ENCODE measurements at places on chromosomes 2 and 18.

DNA sequence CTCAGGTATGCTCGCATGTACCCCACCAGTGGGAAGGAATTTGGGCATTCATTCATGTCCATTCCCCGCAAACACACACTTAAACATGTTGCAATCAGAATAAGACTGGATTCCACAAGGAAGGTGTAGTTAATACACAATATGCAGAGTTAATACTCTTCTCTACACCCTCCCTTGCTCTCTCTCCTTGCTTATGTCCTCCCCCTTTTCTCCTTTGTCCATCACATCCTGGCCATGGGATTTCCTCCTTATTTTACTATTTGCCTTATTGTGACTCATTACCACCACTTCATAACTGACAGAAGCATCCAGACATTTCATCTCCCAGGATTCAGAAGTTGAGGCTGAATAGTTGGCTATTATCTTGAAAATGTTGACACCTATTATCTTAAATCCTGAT is 473.8 kb upstream of the SPHKAP start:
- DNase-seq = no peak

GRCh38 chr18:40148960-40149359 is 1806.1 kb upstream of the PIK3C3 start:
- no peak for DNase-seq

GRCh38 chr2:133705287-133705686 is 137.0 kb upstream of the NCKAP5 start:
- DNase-seq = no peak

DNA sequence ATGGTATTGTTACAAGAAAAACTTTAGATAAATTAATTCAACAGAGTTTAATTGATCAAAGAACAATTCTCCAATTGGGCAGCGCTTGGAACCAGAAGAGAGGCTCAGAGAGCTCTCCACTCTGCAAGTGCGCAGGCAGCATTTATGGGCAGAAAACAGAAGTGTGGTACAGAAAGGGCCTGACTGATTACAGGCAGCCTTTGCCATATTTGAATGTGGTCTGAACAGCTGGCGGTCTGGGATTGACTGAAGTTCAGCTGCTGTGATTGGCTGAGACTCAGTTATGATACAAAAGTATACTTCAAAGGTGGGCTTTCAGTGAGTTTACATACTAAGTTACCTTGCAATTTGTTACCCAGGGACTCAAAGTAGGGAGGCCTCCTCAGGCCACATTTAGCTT is 301.3 kb upstream of the ID2 start:
- DNase-seq = no peak

- peak; percentile 41 for DNase-seq
Observed at GRCh38 chr2:29583104-29583503, 338.3 kb downstream of the ALK start.

DNA sequence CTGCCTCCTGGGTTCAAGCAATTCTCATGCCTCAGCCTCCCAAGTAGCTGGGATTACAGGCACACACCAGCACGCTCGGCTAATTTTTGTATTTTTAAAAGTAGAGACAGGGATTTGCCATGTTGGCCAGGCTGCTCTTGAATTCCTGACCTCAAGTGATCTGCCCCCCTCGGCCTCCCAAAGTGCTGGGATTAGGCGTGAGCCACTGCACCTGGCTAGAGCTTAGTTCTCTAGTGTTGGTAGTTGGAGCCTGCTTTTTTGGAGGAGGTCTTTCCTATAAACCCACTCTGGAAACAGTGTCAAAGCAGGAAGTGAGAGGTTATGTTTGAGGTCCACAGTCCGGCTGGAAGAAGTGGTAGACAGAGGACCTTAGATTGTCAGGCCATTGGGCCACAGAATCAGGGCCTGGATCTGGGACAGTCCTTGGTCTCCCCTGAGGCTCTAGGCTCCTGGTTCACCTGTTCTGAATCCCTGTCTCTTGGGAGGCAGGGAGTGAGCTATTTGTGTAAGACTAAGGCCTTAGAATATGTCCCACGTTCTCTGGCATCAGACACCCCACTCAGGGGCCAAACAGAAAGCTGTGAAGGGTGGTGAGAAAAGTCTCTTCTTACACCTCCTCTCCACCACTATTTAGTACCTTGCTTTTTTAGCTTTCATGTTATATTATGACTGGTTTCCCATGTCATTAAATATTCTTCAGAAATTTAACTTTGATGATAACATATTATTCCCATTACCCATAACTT is 34.5 kb downstream of the PCBP1 start:
- DNase-seq = no peak

DNA sequence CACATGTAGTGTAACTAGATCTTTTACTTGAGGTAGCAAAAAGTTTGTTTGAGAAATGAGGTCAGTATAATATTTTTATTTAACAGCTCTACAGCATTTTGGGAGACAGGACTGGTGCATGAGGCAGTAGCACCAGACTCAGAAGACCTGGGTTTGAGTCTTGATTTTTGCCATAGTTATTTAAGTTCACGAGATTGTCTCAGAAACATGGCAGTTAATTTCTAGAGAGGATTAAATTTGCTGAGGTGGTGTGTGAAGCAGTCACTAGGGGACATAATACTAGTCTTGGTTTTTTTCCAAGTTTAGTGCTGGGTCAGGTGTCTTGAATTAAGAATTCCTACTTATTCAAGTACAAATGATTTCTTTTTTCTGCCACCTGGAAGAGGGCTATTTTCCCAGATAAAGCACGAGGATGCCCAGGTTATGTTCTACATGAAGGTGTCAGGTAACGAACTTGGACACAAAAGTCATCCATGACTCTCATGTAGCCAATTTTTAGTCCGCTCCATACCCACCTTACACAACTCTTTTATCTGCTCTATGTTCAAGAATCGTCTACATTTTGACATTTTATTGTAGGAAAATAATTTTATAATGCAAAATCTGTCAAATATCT is 1.4 kb downstream of the MARCHF7 start:
- DNase-seq = peak; percentile 66

DNA sequence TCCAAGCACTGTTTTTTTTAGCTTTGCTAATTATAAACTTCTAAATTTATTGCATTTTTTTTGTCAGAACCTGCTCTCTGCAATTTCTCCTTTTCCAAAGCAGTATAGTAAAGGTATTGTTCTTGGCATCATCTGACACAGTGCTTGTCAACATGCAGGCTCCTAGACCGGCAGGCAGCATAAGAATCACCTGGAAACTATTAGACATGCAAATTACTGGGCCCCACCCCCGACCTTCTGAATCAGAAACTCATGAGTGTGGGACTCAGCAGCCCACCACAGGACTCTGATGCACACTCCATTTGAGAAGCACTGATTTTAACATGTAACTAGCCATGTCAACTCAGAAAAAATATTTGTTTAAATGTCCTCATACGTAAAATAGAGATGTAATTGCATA is 551.1 kb upstream of the CELF4 start:
- no peak for DNase-seq

GRCh38 chr2:136238286-136239078 is 120.5 kb upstream of the CXCR4 start:
- DNase-seq = peak; percentile 71

DNA sequence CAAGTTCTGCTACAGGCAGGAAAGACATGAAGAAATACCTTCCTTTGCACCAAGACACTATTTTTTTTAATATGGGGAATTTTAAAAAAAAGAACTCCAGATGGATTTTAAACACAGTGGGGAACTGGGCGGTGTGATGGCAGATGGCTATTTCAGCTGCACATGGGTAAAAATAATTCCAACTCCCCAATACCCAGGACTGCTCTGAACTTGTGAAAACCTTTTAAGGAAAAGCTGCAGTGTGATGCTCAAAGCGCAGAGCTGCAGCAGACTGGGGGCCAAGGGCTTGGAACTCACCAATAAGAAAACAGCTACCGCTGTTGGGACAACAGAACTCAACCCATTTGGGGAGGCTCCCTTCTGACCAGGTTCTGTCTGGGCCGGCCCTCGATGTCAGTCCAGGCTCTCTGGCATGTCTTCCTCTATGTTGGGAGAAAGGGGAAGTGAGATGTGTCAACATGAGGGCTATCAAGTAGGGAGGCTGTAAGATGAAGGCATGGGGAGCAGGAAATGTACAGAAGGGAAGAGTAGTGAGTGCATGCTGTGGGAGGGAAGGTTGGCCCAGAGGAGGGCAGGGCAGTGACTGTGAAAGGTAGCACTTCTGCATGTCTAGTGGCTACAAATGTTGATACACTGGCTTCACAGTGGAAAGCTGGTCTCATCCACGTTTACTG is 64.0 kb upstream of the SLC14A2 start:
- DNase-seq = no peak

DNA sequence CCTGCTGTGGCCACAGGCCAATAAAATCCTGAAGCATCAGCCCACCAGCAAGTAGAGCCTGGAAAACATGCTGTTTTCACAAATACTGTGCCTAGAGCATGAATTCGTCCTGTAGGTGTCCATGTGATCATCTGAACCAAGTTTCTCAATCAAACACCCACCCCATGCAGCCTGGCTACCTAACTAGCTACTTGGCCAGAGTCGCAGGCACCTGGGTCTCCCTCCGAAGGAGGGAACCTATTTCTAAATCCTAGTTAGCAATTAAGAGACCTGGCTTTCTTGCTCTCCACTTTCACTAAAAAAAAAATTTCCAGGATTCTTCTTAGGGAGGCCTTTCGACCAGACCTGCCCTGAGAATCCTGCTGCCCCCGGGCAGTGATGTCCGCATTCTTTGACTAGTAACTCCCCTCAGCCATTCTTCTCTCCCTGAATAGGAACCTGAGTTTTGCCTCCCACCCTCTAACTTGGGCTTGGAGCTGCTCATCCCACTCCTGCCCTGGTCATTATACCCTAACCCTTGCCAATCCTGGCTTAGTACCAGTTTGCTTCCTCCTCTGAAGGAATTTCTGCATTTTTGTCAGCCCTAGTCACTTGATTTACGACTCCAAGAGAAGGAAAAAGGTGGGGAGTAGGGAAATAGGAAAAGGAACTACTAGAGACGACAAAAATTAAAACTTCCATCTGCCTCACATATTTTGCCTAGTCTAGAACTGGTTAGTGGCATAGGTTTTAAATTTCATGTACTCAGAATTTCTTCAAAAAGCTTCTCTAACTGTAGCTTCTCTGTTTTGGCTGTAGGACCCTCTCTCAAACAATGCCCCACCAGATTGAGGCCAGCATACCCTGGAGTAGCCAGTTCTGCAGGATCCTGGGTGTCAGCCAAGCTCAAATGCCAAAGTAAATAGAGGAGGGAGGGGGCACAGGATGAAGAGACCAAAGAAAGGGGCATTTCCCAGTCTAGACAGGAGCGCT is 25.4 kb upstream of the TANK start:
- DNase-seq = peak; percentile 26

DNA sequence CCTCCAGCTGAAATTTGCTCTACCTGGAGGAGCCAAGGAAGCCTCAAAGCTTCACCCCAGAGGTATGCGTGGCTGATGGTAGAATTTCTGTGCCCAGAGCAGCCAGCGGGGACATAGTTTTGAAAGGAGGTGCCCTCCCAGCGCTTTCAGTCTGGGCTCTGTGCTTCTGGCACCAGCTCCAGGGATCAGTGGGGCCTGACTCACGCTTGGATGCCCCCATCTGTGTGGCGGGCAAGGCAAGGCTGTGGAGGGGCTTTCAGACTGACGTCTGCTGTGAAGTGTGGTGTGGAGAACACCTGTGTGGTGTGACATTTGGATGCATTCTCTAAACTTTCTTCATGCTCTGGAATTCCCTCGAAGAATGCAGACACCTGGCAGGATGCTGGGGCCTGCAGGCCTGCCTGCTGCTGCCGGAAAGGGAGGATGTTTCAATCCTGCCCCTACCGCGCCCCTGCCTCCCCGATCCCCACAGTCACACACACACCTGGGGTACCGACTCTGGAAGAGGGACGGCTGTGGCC is 84.1 kb downstream of the CTIF start:
- DNase-seq = peak; percentile 42

DNA sequence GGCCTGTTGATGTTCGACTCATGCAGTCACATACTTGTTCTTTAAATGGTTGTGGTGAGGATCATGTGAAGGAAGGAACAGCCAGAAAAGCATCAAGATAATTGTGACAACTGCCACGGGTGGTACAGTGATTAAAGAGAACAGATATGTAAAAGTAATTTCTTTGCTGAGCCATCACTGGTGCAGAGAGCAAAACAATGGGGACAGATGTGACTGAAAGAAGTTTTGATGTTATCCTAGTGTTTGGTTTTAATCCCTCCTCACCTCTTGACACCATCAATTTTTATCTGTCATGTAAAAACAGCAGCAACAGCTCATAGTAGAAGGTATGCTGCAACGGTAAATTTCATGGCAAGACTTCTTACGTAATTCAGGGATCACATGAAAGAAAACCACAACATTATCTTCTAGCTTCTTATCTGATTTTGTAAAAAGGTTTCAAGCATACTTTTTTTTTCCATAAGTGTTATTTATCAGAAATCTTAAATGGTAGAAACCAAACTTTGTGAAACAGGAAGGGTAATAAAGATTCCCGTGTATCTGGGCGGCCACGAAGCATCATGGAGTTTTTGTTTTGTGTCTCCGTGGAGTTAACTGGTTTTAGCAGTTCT is 65.2 kb downstream of the PLCL1 start:
- DNase-seq = peak; percentile 63

- no peak for DNase-seq
Observed at GRCh38 chr2:185137700-185138099, 539.4 kb downstream of the ZNF804A start.

- DNase-seq = peak; percentile 15
Observed at GRCh38 chr2:17610521-17610920, 70.0 kb downstream of the VSNL1 start.

GRCh38 chr2:102826904-102827303 is 65.1 kb downstream of the TMEM182 start:
- DNase-seq = peak; percentile 50

GRCh38 chr2:134225841-134226240 is 28.0 kb upstream of the MGAT5 start:
- DNase-seq = no peak

DNA sequence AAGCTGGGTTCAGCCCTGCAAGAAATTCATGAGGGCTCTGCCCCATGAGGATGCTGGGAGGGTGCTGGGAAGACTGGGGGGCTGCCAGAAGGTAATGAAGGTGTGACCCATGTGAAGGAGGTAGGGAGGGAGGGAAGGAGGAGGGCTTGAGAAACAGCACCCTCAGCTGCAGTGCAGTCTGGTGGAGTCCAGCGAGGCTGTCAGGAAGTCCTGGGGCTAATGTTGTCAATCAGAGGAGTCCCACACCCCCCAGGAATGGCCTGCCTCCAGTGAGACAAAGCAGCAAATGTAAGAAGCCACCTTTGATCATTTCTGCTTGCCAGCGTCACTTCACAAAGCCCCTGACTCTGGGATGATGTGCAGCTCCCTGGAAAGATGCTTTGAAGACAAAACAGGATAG is 248.4 kb downstream of the SH3BP4 start:
- DNase-seq = no peak

DNA sequence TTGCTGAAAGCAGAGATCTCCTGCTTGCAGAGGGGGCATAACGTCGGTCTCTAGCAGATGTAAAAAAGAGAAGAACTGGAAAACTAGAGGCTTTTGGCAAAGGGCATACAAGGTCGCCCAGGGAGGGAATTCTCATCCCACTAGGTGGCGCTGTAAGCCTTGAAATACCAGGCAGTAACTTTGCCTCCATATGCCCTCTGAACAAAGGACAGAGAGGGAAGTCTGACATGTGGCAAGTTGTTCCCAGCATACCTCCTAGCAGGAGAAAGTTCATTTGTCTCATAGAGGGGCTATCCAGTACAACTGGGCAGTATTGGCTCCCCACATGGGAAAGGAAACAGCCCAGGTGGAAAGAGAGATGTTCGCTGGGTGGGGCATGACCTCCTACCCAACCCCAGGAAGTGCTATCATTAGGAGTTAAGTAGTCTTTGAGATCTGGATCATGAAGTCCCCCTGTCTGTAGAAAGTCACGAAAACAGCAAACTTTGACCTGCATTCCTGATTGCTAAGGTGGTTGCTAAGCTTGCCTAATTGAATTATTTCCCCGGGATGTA is 39.9 kb downstream of the STK17B start:
- peak; percentile 42 for DNase-seq

Measured in choroid plexus epithelial cell (primary cell).